NCI-H524 treated with DMSO at 0.1 percent for 48 hours (cell line): ENCODE measurements at places on chromosomes 7 and 10.

DNA sequence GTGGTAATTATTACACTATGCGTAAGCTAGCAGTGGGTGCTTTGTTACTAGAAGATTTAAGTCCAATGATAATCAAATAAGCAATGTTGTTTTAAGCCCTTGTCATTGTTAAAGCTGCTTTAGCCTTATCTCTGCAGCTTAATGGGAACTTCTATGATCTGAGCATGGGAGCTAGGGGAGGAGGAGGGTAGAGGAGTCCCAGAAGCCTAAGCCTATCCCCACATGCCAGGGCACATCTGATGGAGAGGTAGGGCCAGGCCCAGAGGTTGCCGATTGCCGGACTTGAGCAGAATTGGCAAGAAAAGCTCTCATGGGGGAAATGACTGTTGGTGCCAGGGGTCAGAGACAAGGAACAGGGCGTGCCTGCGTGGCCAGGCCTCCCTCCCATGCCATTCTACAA lies 13.4 kb downstream of the CUBN start:
- no peak for DNase-seq

DNA sequence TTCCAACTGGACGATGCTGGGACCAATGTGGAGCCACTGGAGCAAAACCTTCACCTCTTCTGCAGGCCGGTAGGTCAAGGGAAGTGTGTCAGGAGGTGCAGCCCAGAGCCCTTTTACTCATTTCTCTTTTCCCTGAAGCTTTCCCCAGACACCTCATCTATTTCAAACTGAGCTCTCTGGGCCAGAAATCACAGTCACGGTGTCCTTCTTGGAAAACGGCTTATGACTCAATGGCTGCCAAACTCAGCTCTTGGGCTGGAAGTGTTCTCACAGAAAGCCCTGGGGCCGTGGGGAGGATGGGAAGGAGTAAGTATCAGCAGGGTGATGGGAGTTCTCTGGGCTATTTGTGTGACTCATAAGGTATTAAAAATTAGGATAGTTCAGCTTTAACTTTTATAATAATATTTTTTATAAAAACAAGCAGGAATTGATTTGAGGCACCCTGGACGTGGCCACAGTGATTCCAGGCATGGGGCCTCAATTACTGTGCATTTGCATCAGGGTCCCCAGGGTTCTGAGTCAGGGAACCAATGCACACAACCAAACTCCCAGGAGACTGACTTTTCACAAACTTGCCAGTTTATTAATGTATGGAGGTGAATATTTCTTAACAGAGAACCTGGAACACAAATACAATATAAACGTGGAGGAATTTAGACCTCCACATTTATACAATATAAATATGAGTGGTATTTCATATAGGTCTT lies 187.4 kb upstream of the TMEM72 start:
- DNase-seq: no peak

GRCh38 chr7:47391726-47392125 lies 190.2 kb downstream of the TNS3 start:
- no peak for DNase-seq

DNA sequence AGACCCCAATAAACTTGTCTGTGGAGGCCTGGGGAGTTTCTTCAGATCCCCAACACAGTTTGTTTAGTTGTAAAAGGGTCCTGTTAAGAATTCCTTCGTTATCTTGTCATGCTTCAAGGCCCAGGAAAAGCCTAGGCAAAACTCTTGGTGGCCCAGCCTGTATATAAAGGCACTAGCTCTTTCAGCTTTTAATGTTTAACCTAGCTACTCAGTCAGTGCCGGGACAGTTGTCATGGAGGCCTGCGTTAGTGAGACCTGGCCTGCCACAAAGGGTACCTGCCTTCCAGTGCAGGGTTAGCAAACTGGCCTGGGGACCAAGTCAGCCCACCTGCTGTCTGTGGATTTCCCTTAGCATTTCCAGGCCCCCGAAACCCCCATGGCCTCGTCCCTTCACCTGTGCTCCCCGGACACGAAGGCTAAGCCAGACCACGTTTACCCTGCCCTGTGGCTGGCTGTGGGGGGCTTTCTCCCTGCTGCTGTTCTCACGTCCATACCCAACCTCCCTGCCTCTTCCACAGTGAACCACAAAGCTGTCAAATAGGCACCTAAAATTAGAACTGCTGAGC lies 96.9 kb upstream of the PPP2R2D start:
- no peak for DNase-seq

GRCh38 chr7:131046246-131046645 lies 281.4 kb upstream of the MKLN1 start:
- DNase-seq: no peak
